ENCODE measurements at places on chromosomes 16 and 17. TPM values are rescaled to one million over a fixed set of nuclear protein-coding genes. Genes with fewer than 3 reads are reported as not detected.

DNA sequence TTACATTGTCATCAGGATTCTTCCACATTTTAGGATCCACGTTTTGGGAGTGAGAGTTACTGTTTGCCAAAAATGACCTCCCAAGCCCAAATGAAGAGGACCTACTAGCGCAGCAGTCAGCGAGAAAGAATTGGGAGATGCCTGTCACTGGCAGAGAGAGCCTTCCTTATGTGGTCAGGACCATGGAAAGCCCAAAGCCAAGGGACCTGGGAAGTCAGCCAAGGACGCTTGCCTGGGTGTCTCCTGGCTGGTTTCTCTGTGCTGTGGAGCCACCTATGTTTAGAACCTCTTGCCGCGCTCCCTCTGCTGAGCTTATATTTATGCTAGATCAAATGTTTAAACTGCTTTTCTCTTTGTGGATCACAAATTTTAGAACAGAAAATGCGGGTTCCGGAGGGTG, 24.9 kb upstream of the RHBDL3 start:
- DNase-seq = no peak

DNA sequence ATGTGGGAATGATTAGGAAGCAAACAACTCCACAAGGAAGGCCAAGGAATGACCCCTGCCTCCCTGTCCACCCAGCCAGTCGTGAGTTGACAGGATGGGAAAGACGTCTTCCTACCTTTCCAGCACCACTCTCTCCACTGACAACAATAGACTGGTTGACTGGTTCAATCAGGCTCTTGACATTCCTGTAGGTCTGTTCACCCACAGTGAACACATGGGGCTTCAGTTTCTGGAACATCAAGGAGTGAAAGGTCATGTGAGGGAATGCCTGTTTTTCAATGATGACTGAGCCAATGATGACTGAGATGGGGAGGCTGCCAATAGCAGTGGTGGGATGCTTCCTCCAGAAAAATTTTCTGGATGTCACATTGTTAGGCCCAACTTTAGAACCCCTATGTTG, 9.6 kb downstream of the MYO19 start:
- DNase-seq = peak; percentile 16

DNA sequence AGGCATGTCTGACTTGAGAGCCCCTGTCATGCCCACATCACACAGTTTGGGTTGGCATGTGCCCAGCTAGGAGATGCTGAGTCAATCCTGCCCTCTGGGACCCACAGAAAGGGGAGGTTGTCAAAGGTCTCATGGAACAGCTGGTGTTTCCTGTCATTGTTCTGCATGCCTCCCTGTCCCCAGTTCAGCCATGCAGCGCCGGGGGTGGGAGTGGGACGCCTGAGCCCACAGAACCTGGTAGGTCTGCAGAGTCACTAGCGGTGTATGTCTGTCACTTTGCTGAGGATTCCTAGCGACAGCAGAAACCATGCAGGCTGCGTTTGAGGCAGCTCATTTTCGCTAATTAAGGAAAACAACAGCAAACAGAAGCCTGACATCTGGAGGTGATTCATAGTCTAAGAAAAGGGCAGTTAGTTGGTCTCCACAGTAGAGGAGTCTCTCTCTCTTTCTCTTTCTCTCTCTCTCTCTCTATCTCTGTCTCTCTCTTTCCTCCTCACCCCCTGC, 19.6 kb upstream of the CCL1 start:
- DNase-seq = no peak

Gene ARSG
- 3.6 TPM for total RNA-seq

GRCh38 chr17:45108595-45109521, 23.5 kb downstream of the PLCD3 start:
- DNase-seq = no peak

Gene MARCHF10
- not detected for total RNA-seq

GRCh38 chr16:4894276-4895150, 42.4 kb downstream of the PPL start:
- DNase-seq = no peak

Gene TNFRSF13B
- not detected for total RNA-seq

DNA sequence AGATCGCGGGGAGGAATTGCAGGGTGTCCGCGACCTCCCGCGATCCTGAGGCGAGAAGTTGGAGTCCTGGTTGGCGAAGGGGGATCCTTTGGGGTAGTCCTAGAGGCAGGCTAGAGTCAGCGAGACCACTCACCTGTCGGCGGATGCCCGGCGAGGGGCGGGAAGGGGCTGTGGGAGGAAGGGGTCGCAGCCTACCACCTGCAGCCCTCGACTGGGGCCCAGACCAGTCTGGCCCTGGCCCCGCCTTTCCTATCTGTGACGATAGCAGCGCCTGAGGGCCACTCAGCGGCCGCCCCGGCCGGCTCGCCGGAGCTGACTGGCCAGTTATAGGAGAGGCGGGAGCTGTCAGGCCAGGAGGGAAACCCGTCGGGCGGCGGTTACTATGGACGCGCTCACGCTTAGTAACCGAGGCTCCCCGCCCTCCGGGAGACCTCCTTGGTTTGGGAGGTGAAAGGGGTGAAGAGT, at the start of gene TEKT3:
TSS of gene TEKT3 (minus strand) at position 213 of the 465 bp plus-strand sequence. CDS start 10,012 bp downstream, outside the sequence.
- peak; percentile 91 for DNase-seq

Gene HS3ST4
- not detected for total RNA-seq

Gene CASKIN1
- total RNA-seq = 3.5 TPM

Gene TRAPPC1
- total RNA-seq = 68.2 TPM

DNA sequence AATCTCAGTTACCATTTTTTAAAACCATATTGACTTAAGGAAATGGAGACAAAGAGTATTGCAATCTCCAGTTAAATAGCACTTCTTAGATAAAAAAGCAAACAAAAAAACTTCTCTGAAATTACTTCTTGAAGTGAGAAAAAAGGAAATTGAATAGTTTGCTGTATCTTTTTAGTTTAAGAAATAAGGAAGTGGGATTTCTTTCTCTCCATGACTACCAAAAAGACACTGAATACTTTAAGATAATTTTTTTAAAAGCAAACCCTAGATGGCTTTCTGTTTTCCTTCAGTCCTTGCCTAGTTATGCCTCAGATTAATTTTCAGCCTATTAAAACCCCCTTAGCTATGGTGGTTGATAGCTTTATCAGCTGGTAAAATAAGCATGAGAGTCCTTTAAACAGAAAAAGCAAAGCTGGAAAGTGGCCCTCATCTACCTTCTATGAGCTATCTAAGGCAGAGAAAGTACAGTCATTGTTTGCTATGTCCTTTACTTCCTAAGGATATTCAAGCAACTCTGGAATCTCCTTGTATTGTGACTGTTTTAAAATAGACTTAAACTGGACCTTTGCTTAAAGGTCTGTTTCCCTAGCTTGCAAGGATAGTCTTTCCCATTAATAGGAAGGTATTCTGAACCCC, 28.6 kb downstream of the TPPP3 start:
- no peak for DNase-seq

Measured in right atrium auricular region (tissue), 2 donors.